ENCODE measurements at places on chromosomes 2 and 18.

DNA sequence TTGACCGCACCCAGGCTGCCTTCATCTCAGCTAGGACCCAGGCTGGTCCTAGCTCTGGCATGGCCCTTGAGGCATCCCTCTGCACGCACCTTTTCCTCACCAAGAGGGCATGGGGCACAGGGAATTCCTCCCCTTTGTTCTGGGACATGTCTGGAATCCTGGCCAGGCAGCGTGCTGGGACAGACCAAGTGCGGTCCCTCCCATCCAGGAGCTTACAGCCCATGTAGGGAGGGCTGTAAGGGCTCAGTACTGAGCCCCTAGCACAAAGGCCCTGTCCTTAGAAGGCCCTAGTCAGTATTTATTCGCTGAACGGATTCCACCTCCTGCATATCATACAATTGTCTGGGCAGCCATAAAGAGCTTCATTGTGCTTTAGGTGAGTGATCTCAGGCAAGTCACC is 3.0 kb downstream of the TMEM37 start:
- DNase-seq: no peak

DNA sequence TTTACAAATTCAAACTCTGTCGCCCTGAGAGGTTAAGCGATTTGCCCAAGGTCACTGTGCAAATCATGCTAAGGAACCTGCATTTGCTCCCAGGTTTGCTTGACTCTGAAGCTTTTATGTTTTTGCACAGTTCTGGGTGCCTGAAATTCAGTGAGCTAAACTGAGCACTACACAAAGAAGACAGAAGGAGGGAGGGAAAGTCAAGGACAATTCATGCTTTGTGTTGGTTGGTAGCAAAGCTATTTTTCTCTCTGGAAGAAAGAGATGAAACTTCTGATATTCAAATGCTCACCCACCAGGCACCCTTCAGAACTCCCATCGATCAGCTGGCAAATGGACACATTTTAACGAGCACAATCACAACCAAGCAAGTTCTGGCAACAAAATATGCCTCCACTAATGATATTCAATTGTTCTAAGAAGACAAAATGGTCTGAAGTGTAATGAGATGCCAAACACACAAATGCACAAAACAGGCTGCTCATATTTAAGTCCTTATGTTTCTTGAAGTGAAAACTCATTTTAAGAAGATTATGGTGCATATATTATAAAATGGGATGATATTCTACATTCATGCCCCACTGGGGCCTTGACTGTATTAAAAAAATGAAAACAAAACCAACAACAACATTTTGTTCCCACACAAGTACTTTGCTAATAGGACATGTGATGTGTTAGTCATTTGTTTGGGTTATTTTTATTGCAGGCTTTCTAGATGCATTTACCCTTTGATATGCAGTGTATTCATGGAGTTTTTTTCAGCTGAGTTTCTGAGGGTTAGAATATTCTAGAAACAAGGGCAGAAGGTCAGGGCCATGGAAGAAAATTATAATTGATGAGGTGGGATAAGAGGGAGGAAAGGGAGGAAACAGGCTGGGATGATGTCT is 445.6 kb upstream of the CELF4 start:
- DNase-seq: no peak

DNA sequence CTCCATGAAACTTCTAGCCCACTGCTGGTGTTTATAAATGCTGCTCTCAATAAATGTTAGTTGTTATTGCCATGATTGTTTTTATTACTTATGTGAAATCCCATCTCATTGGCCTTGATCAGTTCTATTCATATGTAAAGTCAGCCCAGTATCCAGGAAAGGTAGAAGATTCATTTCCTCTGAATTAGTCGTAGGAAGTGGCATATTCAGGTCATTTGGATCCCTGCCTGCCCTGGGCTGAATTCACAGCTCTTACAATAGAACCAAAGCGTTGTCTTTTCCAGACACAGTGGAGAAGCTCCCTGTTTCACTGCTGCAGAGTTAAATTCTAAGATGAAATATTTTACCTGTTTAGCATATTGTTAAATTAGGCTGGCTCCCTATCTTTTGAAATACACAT is 70.3 kb downstream of the MAIP1 start:
- DNase-seq: no peak

GRCh38 chr2:69952336-69953115 is 8.9 kb downstream of the ASPRV1 start:
- no peak for DNase-seq

DNA sequence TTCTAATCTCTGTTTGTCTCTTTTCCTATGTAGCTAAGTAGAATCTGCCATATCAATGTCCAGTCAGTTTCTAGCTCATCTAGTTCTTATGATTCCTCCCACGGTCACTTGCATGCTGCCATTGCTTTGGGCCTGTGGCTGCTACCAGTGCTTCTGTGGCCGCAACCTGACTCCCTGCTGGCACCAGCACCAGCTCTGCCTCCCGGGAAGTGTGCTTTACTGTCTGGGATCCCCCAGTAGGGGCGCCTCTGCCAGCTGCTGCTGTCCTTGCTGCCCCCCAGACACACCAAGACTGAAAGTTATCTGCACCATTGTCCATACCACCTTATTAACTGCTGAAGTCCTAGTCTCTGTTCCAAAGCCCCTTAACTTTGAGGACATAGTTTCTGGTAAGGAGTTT is 56.3 kb downstream of the RAPGEF4 start:
- no peak for DNase-seq

- DNase-seq: no peak
Observed at GRCh38 chr2:68829749-68830148, 41.4 kb downstream of the BMP10 start.

GRCh38 chr18:74493689-74494088 is 2.5 kb upstream of the CNDP2 start:
- DNase-seq: peak; percentile 43

- no peak for DNase-seq
Observed at GRCh38 chr2:181231886-181232621, 225.1 kb upstream of the ITGA4 start.

GRCh38 chr18:75638776-75639471 is 211.4 kb upstream of the SMIM21 start:
- no peak for DNase-seq

GRCh38 chr2:207531032-207531952 is 1.5 kb downstream of the CREB1 start:
- peak; percentile 57 for DNase-seq

GRCh38 chr2:65625982-65626381 is 193.6 kb upstream of the SPRED2 start:
- DNase-seq: no peak

GRCh38 chr2:240557101-240557751 is 562 bp downstream of the ANKMY1 start:
- no peak for DNase-seq

DNA sequence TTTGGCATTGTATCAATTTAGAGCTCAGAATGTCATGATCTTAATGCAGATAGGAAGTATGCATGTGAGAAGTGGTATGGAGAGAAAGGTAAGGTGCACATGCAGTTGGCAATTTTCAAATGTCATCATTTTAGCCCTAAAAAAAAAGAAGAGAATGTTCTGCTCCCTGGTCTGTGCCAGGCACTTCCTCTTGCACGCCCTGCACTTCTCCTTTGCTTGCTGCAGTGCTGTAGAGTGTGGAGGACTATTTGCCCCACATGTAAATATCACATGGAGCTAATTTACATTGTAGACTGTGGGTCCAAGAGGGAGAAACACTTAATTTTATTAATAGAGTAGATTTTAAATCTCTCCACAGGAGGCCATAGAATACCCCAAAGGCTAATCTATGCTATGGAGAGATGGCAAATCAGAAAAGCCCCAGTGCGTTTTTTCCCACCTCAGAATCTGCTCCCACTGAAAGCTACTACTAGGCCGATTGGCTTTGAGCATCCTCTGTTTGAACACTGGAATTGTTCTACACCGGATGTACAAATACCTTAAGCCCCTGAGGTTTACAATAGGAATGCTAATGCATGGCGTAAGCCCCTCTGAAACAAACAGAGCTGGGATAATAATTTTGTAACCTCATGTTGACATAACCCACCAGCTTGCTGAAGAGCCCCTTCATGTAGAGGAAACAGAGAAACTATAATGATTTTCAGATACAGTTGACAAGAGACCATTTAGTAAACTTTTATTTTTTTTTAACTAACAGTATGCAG is 137.2 kb upstream of the KLHL14 start:
- no peak for DNase-seq

- no peak for DNase-seq
Observed at GRCh38 chr2:42567364-42567763, 1.1 kb upstream of the MTA3 start.

- DNase-seq: no peak
Observed at GRCh38 chr2:205780645-205781044, 98.3 kb downstream of the NRP2 start.

- no peak for DNase-seq
Observed at GRCh38 chr2:197760293-197760657, 24.8 kb downstream of the BOLL start.

DNA sequence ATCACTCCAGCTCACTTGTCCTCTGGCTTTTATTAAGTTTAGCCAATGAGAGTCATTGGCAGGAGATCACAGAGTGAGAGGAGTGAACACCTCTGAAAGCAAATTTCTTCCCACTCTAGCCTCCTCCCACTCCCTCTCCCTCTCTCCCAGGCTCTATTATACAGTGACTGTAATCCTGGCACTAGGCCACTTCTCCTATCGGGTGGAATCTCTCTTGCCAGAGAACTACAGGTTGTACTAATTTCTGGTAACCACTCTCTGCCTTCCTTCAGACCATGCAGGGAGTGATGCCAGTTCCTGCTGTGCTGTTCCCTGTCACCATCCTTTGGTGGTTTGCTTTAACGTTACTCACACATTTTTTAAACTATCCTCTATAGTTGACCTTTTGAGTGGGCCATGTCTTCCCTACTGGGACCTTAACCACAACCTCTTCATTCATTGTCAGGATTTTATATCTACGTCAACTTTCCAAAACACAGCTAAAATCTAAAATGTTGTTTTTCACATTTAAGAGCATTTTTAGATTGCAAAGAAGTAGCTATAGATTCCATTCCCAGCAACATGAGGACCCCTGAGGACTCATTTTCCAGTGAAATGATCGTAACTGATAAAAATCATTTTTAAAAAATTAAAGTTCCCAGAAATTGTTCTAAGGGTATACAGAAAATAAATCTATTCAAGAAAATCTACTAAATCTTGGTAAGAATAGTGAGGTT is 217.1 kb downstream of the MREG start:
- DNase-seq: no peak

- no peak for DNase-seq
Observed at GRCh38 chr2:189102735-189103134, 76.8 kb downstream of the COL5A2 start.

DNA sequence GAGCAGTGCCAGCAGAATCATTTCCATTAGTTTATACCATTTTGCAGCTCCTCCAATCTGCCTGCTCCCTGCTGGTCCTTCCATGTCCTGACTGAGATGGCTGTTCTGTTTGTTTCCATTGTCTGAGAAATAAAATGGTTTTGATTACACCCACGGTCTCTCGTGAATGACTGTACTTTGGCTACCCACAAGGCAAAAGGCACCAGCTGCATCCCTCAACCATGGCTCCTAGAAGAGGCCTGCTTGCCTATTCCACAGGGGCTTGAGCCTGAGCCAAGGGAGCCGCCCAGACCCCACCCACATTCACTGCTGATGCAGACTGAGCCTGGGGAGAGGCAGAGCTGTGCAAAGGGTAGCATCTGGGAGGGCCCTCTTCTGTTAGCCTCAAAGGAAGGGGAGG is 31.2 kb downstream of the MARCHF4 start:
- no peak for DNase-seq

- peak; percentile 12 for DNase-seq
Observed at GRCh38 chr18:13548966-13549879, 177.1 kb downstream of the FAM210A start.

DNA sequence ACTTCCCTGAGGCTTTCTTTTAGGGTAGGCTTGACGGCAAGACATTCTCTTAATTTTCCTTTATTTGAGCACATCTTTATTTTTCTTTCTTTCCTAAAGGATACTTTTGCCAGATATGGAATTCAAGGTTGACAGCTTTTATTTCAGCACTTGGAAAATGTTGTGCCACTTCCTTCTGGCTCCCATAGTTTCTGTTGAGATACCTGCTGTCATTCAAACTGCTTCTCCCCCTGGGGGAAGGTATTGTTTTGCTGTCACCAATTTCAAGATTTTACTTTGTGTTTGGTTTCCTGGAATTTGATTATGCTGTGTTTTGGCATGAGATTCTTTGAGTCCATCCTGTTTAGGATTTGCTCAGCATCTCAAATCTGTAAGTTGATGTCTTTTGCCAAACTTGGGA is 39.1 kb upstream of the TWIST2 start:
- no peak for DNase-seq

- no peak for DNase-seq
Observed at GRCh38 chr2:133235968-133236367, 332.3 kb downstream of the NCKAP5 start.

DNA sequence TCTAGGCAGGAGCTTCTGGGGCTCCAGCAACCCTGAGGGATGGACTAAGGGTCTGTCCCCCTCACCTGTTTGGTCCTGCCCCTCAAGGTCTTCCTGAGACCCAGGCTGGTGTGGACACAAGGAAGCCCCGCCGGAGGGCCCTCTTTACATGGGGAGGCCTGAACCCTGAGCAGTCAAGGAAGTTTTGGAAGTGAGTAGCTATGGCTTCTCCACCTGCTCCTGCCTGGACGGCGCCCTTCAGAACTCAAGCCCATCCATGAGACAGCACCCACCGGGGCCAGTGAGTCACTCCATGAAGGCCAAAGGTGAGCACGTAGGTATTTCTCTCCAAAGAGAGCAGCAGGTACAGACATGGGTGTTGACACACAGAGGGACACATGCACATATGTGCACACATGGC is 98.2 kb upstream of the CTDP1 start:
- no peak for DNase-seq

GRCh38 chr2:74092275-74092674 is 55.4 kb downstream of the BOLA3 start:
- no peak for DNase-seq

- no peak for DNase-seq
Observed at GRCh38 chr2:22897428-22897827, 487.6 kb upstream of the KLHL29 start.

GRCh38 chr2:88696611-88697010 is 5.1 kb downstream of the RPIA start:
- no peak for DNase-seq

DNA sequence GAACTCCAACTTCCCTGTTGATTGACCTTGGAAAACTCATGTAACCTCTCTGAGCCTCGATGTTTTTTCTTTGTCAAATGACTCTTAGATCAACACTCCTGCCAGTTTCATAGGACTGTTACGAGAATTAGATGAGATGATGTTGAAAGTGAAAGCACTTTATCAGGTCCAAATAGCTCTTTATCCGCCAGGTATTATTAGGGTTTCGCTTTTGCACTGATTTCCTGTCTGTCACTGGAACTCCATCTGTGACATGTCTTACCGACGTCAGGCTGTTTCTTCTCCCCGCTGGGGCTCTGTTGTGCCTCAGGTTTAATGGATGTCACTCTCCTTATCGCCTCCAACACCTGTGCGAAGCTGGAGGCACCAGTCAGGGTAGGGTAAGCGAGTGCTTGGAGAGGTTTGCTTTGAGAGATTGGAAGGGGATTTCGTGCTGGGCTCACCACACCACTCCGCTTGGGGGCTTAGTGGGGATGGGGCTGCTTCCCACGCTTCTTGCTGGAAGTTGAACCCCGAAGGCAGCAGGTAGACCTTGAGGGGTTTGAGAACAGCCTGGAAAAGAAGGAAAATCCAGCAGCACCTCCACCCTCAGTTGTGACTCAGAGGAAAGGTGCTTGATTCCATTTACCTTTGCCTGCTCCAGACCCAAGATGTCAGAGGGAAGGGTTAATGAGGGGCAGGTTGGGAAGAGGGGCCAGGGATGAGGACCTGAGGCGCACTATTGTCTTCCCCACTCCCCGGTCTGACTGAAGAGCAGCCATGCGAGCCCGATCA is 4.3 kb downstream of the GAD1 start:
- DNase-seq: no peak

- no peak for DNase-seq
Observed at GRCh38 chr2:217643789-217644301, 358.9 kb downstream of the TNS1 start.

- no peak for DNase-seq
Observed at GRCh38 chr2:23526835-23527790, 142.1 kb downstream of the KLHL29 start.

All from activated T-cell treated with anti-CD3 and anti-CD28 coated beads, Interleukin-2, amount 50 U/mL, for 24 hours (primary cell).